MCF 10A (cell line): ENCODE measurements at places on chromosomes 16 and 17.
A peak's percentile ranks its signal among the peaks of the same experiment; 100 is the strongest.

DNA sequence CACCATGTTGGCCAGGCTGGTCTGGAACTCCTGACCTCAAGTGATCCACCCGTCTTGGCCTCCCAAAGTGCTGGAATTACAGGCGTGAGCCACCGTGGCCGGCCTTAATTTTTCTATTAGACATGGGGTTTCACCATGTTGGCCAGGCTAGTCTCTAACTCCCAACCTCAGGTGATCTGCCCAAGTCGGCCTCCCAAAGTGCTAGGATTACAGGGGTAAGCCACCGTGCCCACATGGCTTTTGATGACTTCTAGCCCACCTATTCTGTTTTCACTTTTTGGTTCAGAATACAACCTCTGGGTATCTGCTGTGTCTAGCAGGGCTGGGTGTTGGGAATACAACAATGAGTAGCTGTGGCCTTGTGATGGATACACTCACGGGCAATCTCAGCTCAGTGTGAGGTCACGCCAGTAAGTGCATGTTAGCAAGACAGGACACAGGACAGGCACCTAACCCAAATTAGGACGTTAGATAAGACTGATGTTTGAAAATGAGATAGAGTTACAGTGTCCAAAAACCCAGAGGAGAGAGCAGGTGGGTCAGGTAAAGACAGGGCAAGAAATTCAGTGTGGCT, 14.1 kb upstream of the YWHAE start:
- H3K27ac ChIP-seq = no peak overlapping the region
- H3K27me3 ChIP-seq = no peaks in the 10 kb centered on the region
- H3K4me1 ChIP-seq = peaks cover 9% of the 10 kb centered on the region
- H3K36me3 ChIP-seq = peaks cover 34% of the 10 kb centered on the region

DNA sequence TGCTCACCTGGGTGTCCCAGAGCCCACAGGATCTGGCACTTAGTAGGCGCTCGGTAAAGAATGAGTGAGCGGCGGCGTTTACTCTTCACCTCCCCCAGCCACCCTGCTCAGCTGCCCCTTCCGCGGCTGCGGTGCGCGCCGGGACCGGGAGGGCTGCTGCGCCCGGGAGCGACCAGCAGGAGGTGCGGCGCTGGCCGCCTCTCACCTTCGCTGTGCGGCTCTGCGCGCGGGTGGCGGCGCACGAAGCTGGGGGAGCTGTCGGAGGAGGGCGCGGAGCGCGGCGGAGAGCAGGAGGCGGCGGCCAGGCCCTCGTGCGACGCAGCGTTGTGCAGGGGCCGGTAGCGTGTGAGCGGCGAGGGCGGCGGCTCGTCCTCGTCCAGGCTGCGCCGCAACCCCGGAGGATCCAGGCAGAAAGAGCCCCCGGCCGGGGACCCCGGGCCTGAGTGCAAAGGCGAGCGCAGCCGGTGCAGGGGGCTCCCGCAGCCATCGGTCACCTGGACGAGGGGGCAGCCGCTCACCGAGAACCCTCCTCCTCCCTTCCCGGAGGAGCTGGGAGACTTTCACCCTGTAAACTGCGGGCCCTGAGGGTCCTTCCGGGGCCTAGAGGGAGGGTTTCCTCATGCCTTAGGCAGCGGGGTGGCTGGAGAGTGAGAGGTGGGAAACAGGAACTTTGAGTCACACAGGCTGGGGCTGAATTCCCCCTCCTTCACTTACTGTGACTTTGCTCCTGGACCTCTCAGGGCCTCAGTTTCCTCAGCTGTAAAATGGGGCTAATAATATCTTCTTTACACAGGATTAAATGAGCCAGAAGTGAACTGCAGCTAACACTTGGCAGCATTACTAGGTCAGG, 12.5 kb downstream of the SAMD14 start:
- no peak overlapping the region for H3K27ac ChIP-seq
- peaks cover 5% of the 10 kb centered on the region for H3K36me3 ChIP-seq
- peaks cover 41% of the 10 kb centered on the region for H3K27me3 ChIP-seq
- no peaks in the 10 kb centered on the region for H3K4me1 ChIP-seq
- H3K4me3 ChIP-seq = no peak overlapping the region

- DNase-seq = no peak
- peaks cover 6% of the 10 kb centered on the region for H3K36me3 ChIP-seq
- no peak overlapping the region for H3K4me3 ChIP-seq
- no peaks in the 10 kb centered on the region for H3K27me3 ChIP-seq
Observed at GRCh38 chr16:64617836-64618476, 503.9 kb downstream of the CDH11 start.

DNA sequence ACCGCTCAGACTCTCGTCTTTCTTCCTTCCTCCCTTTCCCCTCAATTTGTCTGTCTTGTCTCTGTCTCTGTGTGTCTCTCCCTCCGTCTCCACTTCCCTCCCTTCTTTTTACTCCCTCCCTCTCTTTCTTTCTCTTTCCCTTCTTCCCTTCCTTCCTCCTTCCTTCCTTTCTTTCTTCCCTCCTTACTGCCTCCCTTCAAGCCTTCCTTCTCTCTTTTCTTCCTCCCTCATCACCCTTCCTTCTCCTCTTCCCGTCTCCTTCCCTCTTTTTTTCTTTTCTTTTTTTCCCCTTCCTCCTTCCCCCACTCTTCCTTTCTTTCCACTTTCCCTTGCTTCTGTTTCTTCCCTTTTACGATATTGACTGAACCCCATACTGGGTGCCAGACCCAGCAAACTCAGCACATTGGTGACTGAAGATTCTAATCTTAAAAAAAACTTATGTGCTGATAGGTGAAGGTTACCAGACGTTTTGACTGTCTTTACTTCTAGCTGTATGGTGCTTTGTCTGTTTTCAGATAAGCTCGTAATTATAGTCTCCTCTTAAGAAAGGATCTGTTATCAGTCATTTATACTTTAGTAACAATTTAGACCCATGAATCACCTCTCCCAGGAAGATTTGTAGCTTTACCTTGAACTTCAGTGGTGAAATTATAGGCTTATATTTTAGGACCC, 481 bp upstream of the BRD7 start:
- peak overlapping the region; percentile 84 for H3K4me3 ChIP-seq
- H3K4me1 ChIP-seq = peaks cover 30% of the 10 kb centered on the region
- H3K27me3 ChIP-seq = no peaks in the 10 kb centered on the region
- H3K27ac ChIP-seq = peak overlapping the region; percentile 63
- H3K36me3 ChIP-seq = peaks cover 30% of the 10 kb centered on the region
